ENCODE measurements at places on chromosomes 3 and 15.
A peak's percentile ranks its signal among the peaks of the same experiment; 100 is the strongest.

GRCh38 chr3:23438657-23439056, 235.5 kb downstream of the UBE2E2 start:
- no peak for DNase-seq

DNA sequence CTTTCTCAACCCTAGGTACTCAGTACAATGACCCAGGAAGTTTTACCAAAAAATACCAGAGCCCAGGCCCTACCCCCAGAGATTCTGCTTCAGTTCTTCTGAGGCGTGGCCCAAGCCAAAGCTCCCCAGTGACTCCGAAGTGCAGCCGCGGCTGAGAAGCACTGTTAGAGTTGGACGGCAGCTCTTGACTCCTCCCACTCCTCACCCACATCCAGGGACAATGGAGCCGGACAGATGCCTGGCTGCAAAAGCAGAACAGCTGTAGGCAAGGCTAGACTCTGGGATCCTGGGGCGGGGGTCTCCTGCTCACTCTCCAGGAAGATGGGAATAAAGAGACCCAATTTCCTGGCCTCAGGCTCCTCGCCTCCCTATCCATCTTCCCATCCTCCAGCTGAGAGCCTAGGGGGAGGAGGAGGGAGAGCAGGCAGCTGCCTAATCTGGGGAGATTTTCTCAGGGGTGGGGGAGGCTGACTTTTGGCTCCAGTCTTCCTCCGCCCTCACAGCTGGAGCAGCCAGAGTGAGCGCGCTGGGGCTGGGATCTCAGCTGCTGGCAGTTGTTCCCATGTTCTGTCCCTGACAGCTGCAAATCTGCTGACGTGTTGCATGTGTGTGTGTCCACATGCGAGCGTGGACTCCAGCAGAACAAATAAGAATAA, 223.8 kb downstream of the OPA1 start:
- DNase-seq: no peak

DNA sequence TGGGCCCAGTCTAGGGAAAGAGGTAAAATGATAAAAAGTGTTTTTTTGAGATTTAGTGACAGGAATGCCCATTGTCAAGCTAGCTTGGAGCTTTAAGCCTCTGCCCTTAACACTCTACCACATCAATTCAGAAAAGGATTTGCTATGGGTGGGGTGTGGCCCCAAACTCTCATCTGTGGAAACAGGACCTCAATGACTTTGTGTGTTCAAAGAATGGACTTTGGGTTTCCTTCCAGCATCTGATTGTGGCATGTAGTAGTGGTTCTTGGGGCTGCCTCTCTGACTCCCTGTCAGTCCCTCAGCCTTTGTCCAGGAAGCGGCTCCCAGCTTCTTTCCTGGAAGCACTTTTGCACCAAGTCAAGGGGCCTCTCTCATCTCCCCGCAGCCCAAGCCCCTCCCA, 56.1 kb downstream of the CCNL1 start:
- no peak for DNase-seq

DNA sequence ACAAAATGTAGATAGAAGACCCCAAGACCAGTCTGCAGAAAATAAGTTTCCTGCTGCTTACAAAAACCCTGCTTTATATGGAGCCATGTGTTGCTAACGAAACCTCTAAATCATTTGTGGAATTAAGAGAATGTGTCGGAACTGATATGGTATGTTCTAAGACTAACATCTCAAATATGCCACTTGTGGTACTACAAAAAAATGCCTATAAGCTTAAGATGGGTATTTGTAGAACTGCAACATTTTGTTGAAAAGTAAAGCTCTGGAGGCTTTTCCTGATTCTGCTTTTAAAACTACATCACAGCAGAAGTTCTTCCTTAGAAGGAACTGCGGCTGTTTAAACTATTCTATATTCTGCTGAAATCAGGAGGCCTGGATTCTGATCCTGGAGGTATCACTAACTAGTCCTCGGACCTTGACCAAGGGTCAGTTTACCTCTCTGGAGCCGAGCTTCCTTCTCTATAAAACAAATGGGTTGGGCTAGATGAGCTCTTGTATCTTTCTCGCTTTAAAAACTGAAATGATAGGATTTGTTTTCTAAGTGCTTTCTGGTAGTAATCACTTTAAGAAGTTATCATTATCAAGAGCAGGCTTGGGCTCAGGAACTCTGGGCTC, 74.9 kb downstream of the RAD18 start:
- DNase-seq: peak; percentile 86

GRCh38 chr15:62063825-62064635, 2.7 kb upstream of the C2CD4A start:
- no peak for DNase-seq

DNA sequence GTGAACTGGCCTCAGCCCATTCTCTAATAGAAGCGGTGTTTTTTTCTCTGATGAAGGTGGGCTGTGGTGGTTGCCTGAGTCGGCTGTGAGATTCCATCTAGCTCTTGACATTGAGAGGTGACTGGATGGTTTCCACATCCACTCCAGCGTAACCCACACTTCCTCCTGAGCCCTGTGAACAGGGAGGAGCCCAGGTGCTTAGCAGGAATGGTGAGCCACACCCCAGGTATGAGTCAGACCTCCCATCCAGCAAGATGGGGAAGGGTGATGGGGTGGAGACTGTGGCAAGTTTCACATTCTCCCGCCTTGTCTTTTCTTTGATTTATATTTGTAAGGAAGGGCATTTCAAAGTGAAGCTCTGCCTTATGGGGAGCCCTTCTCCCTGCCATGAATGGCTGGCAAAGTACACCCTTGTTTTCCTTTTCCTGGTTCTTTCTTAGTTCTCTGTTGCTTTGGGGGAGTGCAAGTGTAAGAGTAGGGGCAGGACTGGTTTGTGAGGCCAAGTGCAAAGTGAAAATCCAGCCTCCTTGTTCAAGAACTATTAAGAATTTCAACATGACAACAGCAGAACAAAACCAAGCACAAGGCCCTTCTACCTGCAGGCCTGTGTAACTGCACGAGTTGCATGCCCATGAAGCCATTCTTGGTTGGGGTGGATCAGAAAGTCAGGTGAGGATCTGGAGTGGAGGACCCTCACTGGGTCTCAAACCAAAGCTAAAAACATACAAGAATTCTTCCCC, 4.6 kb upstream of the TPRG1 start:
- no peak for DNase-seq

- no peak for DNase-seq
Observed at GRCh38 chr3:189927975-189928895, 192.5 kb downstream of the P3H2 start.

- peak; percentile 48 for DNase-seq
Observed at GRCh38 chr3:108103886-108104797, 13.3 kb upstream of the CD47 start.

DNA sequence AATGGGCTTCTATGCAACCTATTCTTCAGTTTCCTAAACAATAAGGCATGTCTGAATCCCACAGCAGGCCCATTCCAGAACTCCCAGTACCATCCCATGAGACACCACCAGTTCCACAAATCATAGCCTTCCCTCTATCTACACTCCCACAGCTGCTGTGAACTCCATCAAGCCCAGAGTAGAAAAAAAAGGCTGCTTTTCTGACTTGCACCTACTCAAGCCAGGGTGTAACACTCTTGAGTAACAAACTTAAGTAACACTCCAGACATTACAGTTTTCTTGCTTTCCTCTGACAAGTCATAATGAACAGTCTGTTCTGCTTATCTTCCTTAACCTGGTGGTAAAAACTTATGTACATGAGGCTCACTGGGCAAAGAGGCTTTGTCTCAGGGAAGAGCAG, 283.1 kb downstream of the NFKBIZ start:
- DNase-seq: no peak

DNA sequence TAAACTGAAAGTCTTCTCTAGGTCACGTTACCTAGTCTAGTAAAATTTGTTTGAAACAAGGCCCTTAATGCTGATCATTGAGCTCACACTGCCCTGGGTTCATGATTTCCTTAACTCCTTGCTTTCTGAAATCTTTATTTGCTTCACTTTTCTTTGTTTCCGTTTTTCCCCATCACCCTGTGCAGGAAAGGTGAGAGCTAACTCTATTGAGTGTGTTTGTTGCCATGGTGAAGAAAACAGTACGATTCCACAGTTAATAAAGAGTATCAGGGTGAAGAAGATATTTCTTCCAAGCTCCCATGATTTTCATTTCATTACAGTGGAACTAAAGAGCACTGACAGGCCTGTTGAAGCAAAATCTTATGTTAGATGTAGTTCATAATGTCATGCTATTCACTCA, 276.2 kb downstream of the RAP2B start:
- no peak for DNase-seq

DNA sequence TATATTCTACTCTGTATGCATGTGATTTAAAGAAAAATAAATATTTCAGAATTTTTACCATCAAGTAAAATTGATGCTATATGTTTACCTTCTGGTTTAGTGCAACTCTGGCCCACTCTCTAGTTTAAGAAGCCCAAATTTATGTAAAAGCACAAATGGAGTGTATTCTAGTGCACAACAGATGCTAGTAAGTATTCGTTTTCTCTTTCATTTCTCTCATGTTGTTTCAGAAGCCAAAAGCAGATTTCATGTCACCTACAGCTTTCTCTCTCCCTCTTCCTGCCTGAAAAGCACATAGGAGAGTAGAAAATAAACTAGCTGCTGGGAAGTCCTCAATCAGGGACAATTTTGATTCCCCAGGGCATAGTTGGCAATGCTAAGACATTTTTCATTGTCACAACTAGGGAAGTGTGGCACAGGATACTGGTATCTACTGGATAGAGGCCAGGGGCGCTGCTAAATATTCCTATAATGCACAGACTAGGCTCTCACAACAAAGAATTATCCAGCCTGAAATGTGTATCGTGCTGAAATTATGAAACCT, 147.4 kb upstream of the ARHGEF26 start:
- no peak for DNase-seq

DNA sequence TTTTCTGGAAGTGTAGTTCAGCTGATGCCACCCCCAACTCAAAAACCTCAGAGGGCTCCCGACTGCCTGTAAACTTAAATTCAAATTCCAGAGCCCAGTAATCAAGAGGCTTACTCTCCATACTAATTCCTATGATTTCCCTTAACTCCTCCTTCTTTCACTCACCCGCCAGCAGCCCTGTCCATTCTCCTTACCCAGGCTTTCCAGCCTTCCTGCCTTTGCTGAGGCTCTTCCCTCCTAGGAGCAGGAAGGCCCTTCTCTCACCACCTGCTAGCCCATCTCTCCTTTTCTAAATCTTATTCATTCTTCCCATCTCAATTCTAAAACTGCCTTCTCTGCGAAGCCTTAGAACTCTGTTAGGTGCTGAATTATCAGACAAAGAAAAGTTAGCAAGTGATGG, 30.4 kb downstream of the RORA start:
- no peak for DNase-seq

DNA sequence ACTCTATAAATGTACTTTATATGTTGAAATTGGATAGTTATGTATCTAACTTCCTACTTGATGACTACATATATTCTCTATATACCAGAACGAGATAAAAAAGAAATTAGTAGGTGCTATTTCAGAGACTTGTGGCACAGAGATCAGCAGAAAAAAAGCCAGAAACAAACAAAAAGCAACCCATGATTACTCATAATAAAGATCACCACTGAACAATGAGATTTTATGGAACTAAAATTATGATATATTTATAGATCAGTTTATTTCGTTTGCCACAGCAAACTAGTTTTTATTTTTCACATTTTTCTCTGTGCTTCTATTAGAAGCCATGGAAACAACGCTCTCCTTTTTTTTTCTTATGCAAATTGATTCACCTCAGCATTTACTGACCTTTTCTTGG, 15.1 kb upstream of the PROK2 start:
- DNase-seq: no peak

DNA sequence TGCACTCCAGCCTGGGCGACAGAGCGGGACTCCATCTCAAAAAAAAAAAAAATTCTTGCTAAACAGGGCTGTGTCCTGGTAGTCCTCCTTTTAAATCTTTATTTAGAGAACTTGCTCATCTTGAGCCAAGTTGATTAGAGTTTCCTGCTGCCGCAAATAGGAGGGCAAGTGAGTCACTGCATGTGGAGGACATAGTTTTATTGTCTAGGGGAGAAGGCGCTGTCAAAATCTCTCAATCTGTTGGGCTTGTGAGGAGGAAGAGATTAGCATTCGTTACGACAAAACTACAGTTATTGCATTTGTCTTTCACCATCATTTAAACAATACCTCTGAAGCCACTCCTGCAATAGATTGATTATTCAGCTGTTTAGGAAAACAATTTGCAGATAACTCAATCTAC, 11.5 kb downstream of the MUC4 start:
- no peak for DNase-seq

DNA sequence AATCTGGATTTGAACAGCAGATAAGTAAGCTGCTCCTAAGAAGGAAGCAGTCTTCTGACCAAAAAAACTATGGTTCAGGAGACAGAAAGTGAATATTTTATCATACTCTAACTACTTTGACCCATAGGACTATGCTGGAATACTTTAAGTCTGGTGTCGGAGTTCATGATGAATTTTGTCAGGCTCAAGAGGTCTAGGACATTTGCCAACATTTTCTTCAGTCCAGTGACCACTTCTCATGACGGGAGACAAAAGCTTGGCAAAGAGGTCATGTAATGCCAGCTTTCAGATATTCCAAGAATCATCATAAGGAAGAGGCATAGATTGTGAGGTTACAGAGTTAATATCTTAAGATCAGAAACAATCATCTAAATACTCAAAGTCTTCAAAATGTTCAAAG, 20.5 kb upstream of the DCBLD2 start:
- DNase-seq: no peak

GRCh38 chr3:183428447-183429211, at the start of gene MCF2L2:
TSS of gene MCF2L2 (minus strand) at chr3:183428619. CDS start at chr3:183427977, 642 bp downstream.
- DNase-seq: no peak

DNA sequence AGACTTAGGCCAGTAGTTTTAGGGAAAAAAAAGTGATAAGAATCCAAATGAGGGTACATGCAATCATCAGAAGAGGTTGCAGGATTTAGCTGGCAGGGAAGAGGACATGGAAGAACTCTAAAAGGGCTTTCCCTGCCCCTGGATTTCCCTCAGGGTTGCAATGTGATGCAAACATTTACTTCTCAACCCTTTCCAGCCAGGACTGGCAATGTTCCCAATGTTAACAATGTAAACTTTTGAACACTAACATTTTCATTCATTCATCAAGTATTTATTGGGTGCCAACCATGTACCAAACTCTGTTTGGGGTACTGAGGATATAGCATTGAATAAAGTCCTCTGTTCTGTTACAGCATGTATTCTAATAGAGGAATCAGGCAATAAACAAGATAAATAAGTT, 349.4 kb upstream of the LRRC3B start:
- no peak for DNase-seq

DNA sequence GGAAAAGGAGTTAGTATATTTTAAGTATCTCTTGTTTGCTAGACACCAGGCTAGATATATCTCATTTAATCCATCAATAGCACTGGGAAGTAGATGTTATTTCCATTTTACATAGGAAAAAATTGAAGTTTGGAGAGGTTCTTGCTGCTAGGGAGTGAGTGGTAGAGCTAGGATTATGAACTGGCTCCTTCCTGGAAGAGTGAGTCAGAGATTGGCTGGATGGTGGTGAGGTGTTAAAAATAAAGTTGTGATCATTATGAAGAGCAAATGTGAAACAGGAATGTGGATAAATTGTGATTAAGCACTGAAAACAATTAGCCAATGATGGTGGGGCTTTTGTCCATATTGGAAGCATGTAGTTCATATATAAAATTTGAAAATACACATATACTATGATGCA, 234.2 kb downstream of the WNT5A start:
- DNase-seq: no peak
